ENCODE measurements at places on chromosomes 6 and 20. TPM values are rescaled to one million over a fixed set of nuclear protein-coding genes. Genes with fewer than 3 reads are reported as not detected.
A peak's percentile ranks its signal among the peaks of the same experiment; 100 is the strongest.

Gene SLC22A2
- total RNA-seq: not detected

Gene OR2H2
- not detected for total RNA-seq

Gene SSTR4
- total RNA-seq: 0.35 TPM

Gene NKX2-2
- not detected for total RNA-seq

Gene RSPO3
- 8.0 TPM for total RNA-seq

GRCh38 chr6:146851837-146852236 is 253.1 kb downstream of the ADGB start:
- DNase-seq: no peak

- DNase-seq: no peak
Observed at GRCh38 chr6:108142240-108142639, 23.6 kb upstream of the NR2E1 start.

GRCh38 chr20:49347156-49347555 is 69.3 kb upstream of the ZNFX1 start:
- DNase-seq: no peak

GRCh38 chr6:135314543-135314942 is 133.4 kb downstream of the MYB start:
- no peak for DNase-seq

DNA sequence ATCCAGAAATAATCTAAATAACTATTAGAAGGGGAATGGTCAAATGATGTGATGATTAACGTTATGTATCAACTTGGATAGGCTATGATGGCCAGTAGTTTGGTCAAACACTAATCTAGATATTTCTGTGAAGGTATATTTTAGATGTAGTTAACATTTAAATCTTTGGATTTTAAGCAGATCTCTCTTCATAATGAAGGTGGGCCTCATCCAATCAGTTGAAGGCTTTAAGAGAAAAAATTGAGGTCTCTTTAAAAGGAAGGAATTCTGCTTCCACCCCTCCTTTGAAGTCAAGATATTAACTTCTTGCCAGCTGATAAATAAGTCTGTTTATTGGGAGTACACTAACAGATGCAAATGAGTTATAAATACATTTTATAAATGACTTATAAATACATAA is 760.0 kb upstream of the SLC35B3 start:
- no peak for DNase-seq

GRCh38 chr6:35487658-35488516 is 9.0 kb downstream of the TEAD3 start:
- peak; percentile 69 for DNase-seq

GRCh38 chr6:34697544-34697836 is 923 bp upstream of the ILRUN start:
- DNase-seq: no peak

DNA sequence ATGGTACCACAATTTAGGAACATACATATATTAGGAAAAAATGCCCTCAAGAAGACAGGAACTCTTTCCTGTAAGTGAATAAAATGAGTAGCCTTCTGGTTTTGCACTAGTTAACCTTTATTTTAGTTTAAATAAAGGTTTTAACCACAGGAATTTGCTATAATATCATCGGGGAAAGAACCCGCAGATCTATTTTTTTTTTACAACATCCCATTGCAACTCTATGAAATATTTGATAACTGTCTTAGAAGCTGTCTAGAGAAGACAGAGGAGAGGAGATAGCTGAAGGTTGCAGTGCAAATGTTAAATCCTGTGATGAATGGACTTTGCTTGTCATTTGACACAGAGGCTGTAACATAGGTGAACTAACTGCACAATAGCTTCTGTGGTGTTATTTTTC is 69.5 kb downstream of the TINAG start:
- DNase-seq: no peak
